ENCODE measurements at places on chromosomes 16 and 17. TPM values are rescaled to one million over a fixed set of nuclear protein-coding genes. Genes with fewer than 3 reads are reported as not detected.

The RNF222 gene
- 0.52 TPM for total RNA-seq

- DNase-seq: no peak
These were observed 759 bp downstream of the ASPHD1 start for GRCh38 chr16:29900888-29901606.

- no peak for DNase-seq
These were observed 3.8 kb upstream of the RPL23 start for GRCh38 chr17:38857271-38857670.

DNA sequence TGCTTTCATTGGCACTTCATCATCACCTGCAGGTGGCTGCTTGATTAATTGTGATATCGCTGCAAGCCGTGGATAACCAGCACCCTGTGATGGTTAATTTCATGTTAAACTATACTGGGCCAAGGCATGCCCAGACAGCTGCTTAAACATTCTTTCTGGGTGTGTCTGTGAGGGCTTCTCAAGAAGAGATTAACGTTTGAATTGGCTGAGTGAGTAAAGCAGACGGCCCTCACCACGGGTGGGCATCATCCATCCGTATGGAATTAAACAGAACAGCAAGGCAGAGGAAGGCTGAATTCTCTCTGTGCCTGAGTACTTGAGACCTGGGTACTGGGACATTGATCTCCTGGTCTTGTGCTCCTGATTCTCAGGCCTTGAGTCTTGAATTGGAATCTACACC lies 7.1 kb upstream of the ZNF213 start:
- DNase-seq: no peak

- no peak for DNase-seq
These were observed 2.8 kb upstream of the TEFM start for GRCh38 chr17:30908717-30909420.

DNA sequence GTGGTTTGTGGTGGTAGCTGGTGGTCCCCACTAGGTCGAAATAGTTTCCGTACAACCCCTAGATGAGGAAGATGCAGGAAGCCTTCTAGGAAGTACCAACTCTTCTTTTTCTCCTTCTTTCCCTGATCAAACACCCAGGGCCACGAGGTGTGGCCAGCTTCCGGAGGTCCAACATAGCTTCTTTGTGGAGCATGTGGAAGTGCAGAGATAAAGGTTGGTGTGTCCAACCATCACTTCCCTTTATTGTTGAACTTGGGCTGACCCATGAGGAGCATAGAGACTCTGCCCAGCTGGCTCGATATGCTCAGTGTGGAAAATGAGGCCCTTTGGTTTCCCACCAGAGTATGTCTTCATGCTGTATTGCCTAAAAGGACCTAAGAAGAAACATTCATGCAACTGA lies 6.3 kb upstream of the RGS9 start:
- DNase-seq: no peak

DNA sequence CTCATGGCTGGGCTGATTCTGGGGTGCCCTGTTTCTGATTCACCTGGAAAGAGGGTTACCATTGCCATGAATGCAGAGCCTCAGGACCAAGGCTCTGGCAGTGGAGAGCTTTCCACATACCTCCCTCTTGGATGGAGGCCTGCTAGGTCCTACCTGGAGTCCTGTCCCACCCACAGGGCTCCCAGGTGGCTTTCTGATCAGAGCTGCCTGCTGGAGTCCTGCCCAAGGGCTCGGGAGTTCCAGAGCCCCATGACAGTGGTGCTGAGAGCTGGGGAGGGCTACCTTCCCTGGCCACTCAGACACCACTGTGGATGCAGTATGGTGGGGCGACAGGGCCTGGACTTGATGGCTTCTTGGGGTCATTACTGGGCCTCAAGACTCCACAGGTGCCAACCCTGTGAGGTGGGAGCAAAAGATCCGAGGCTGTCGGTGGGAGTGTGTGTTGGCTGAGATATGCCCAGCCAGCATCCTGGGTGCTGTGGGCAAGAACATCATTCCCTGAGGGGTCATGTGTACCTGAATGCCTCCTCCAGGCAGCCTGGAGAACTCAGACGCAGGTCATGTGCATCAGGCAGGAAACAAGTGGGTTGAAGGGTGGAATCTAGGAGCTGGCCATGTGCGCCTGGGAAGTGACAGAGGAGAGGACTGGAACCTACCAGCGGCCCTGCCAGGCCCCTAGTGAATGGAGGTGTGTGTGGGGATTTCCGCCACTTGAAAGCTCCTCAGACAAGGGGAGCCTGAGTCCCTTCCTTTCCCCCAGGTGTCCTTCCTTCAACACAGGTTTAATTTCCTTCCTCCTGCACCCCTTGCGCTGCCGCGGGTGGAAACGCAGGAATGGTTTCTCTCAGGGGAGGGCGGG lies 2.3 kb upstream of the WNT3 start:
- DNase-seq: no peak

DNA sequence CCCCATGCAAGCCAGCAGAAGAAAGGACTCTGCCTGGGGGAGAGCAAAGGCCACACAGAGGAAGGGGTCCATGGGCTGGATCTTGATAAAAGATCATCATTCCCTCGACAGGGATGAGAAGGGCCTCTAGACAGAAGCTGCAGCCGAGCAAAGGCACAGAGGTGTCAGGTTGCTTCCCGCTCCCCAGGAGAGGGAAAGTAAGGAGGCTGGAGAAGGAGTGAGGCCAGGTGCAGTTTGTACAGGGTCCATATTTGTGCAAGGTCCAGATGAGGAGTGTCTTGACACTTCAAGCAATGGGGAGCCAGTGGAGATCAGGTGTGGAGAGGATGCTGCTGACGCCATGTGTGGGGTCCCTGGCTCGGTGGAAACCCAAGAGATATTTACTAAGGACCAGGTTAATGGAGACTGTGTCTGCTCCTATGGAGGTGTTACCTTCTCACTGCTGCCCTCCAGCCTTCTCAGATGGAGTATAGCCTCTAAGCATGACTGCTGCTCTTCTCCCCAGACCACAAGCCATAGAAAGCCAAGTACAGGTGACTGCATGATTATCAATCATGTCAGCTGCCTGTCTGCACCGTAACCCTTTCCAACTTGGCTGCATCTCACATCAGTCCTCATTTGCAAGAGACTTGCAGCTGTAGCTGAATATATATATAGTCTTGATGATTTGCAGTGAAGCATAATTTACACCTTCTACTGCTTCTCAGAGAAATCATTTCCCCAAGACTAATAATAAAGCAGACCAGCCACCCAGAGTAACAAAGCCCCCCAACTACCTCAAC lies 21.1 kb downstream of the GAS7 start:
- DNase-seq: no peak

The WRAP53 gene
- total RNA-seq: 6.6 TPM

GRCh38 chr17:80555266-80555665 lies 10.6 kb downstream of the RPTOR start:
- DNase-seq: no peak

DNA sequence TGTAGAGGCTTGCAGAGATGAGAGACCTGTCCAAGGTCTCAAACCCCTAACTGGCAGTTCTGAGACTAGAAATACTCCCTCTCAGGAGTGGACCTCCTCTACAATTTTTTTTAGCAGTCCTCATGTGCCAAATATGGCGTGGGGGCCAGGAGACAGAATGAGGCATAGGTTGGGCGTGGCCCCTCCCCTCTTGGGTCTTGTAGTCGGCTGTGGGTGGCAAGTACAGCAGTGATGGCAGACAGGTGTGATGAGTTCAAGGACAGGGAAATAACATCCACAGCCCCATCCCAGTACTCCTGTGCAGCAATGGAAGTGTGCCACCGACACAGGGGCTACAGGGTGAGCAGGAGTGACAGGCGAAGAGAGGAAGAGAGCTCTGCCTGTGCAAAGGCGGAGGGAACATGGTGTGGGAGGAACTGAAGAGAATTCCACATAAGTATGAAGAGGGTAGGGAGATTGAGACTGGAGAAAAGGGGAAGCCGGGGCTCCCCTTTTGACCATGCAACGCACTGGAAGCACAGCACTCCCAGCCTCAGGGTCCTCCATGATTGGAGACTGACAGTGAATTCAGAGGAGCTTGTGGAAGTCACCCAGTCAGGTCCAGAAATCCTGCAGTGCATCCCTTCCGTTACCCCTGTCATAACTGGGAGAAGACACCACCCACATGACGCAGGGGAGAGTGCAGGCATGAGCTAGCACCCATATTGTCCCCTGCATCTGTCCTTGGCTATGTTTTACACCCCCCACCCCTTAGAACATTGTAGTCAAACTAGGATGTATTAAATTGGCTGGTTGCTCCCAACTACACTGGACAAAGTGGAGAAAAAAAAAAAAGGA lies 14.8 kb upstream of the CETP start:
- no peak for DNase-seq

The SLC16A11 gene
- 0.40 TPM for total RNA-seq

GRCh38 chr16:57688487-57688986 lies 6.1 kb upstream of the DRC7 start:
- no peak for DNase-seq

- DNase-seq: no peak
These were observed 175.6 kb downstream of the SOX9 start for GRCh38 chr17:72296456-72296855.

GRCh38 chr17:78808163-78808562 lies 26.1 kb upstream of the CYTH1 start:
- DNase-seq: no peak

- no peak for DNase-seq
These were observed 4.4 kb upstream of the ZFP1 start for GRCh38 chr16:75143941-75144340.

DNA sequence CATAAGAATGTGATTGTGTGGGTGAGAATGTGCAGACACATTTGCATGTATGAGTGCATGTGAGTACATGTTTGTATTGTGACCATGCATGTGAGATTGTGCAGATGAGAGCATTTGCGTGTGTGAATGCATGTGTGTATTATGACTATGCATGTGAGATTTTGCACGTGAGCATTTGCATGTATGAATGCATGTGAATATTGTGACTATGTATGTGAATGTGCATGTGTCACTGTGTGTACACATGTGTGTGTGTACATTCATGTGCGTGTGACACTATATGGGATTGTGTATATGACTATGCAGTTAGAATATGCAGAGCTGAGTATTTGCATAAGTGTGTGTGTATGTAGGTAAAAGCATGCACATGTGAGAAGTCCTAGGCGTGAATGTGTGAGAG lies 381.3 kb upstream of the MAF start:
- no peak for DNase-seq

The KRTAP3-1 gene
- not detected for total RNA-seq

- no peak for DNase-seq
These were observed 32.1 kb downstream of the CDK5RAP3 start for GRCh38 chr17:48002916-48003416.

GRCh38 chr17:4607773-4608187 lies 23.5 kb downstream of the SMTNL2 start:
- DNase-seq: no peak

GRCh38 chr16:4375717-4376116 lies 4.1 kb downstream of the VASN start:
- DNase-seq: no peak

DNA sequence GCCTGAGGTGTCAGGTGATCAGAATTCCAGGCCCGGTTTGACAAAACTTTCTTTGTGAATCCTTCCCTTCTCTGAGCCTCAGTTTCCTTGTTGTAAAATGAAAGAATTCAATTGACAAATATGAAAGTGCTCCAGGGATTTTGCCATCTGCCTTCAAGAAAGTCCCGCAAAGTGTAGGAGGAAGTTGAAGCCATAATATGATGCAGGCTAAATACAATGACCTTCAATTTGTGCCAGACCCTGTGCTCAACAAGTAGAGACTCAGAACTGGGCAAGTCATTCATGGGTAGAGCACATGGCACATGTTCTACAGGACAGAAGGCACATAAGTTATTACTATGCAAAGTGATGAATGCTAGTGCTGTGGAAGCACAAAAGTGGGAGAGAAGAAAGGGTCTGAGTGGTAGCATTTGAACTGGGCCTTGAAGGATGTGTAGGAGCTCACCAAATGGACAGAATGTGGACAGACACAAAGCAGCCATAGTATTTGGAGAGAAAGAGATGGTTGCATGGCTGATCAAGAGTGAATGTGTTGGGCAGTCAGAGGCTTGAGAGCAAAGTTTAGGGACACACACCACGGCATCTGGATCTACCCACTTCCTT lies 2.4 kb upstream of the SCIMP start:
- DNase-seq: no peak

The EMC6 gene
- total RNA-seq: 23.0 TPM

DNA sequence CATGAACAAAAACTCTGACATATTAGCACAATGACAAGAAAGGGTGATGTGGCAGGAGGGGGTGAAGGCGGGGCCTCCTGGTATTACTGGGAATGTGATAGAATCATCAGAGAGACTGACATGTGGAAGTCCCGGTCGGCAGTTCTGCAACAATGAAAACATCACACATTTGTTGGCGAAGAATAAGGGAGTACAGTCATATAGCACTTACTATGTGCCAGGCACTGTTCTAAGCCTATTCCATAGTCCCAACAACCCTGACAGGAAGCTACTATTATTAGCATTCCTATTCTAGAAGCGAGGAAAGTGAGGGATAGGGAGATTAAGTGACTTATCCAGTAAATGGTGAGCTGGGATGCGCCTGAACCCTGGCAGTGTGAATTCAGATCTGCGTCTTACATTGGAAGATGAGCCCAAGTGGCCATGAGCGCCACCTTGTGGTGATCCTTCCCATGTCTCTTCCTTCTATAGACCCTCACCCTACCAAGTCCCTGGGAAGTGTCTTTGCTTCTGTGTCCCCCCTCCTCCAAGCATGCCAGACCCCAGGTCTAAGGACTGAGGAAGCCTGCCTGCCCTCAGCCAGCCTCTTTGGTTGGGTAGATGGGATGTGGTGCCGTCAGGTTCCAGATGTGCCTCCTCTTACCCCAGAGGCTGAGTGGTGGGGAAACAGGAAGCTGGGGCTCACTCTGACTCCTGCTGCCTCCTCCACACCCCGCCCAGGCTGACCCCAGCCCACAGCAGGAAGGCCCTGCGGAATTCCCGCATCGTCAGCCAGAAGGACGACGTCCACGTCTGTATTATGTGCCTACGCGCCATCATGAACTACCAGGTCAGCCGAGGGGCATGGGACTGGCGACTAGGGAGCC lies 14.0 kb downstream of the FMNL1 start:
- DNase-seq: peak; percentile 67

The SDR42E2 gene
- 2.3 TPM for total RNA-seq

The CA4 gene
- total RNA-seq: not detected

DNA sequence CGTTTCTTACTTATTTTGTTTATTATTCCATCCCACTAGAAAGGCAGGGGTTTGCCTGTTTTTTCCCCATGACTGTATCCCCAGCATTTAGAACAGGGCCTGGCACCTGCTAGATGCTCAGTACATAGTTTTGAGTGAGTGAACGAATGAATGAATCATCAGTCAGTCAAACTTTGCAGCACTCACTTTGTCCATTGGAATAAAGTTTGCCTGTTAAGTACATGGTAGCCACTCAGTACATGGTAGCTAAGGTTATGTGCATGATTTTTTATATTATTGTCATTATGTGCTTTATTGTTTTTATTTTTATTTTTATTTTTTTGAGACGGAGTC lies 88.5 kb downstream of the CMIP start:
- no peak for DNase-seq

- DNase-seq: no peak
These were observed 64.7 kb downstream of the TOM1L2 start for GRCh38 chr17:17907469-17907868.

Measured in T-helper 17 cell (primary cell).